ENCODE measurements at places on chromosomes 5 and 9.

- no peak for DNase-seq
These were observed 384.6 kb downstream of the SH3GL2 start for GRCh38 chr9:17963498-17963897.

DNA sequence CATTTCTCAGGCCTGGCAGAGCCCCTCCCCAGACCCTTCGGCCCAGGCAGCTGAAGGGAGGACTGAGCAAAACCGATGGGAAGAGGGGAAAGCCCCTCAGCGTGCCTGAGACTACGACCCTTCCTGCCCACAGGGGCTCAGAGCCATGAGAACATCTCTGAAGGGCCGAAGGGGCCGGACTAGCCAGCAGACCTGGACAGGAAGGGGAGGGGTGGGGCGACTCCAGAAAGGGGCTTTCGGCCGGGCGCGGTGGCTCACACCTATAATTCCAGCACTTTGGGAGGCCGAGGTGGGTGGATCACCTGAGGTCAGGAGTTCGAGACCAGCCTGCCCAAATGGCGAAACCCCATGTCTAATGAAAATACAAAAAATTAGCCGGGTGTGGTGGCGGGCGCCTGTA, 85.8 kb upstream of the PHYKPL start:
- DNase-seq: no peak

- no peak for DNase-seq
These were observed 16.5 kb upstream of the QRFP start for GRCh38 chr9:130912932-130913598.

GRCh38 chr5:132816083-132816482, 3.0 kb downstream of the SOWAHA start:
- no peak for DNase-seq

- no peak for DNase-seq
These were observed 15.2 kb downstream of the ZCCHC9 start for GRCh38 chr5:81316571-81316970.

DNA sequence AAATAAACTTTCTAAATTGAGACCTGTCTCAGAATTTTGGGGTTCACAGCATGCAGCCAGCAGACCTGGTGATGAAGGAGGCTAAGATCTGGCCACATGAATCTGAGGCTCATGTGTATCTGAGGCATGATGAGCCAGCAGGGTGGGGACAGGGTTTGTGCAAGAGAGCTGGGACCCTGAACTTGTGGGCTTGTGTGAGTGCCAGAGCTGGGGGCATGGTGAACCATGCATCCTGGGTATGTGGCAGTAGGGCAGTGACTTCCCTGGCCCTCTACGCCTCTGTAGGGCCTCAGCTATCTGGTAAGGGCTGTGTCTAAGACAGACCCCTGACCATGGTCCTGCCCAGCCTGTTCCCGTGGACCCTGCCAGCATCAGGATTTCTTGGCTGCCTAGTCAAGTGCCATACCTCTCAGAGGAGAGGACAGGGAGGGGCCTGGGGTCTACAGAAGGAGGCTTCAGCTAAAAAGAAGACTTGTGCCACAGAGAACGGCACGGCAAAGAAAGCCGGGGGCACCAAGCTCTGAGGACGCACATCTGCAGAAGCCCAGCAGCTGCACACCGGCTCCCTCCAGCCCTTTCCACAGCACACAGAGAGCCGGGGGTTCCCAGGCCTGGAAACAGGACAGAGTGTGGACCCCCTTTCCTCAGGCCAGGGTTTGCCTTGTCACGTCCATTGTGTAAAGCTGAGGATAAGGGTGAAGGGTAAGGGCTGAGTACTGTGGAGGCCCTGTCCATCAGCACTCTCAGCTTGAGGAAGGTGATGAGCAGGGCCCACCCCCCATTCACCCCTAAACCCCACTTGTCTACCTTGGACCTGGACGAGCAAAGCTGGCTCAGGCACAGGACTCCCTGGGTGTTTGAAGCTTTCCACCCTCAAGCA, 130.1 kb downstream of the MRPL36 start:
- DNase-seq: no peak

- no peak for DNase-seq
These were observed 367.5 kb upstream of the PTGER4 start for GRCh38 chr5:40312205-40312604.

GRCh38 chr9:133238272-133238850, 29.3 kb upstream of the OBP2B start:
- peak; percentile 19 for DNase-seq

DNA sequence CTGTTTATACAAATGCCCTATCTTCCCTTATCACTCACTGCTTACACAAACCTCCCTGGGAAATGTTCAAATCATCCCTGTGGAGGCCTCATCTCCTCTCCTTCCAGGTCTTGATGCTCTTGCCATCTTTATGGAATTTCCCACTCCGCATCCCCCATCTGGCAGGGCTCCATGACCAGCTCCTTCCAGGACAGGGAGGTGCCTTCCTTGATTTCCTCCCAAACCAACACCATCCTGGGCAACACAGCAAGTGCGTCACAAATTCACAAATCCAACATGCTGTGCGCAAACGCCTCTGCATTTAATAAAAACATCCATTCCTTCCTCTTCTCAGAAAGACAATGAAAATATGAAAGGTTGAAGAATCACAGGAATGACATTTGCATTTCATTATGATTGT, 51.7 kb downstream of the EPB41L4A start:
- no peak for DNase-seq

- DNase-seq: no peak
These were observed 5.4 kb downstream of the DCTN4 start for GRCh38 chr5:150753463-150753862.

DNA sequence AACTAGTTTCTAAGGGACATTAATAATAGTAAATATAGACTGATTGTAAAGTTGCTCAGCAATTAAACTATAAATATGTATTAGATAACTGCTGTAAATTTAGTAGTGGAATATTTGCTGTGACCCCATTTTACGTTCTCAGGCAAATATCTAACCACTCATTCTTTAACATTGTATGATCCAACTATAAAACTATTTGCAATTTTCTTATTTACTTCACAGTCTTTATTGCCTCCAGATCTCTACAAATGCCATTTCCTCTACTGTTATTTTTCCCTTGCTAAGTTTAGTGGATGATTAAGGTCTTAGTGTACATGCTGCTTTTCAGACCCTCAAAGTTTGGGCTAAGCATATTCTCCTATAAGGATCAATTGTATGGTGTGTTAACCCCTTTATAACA, 526.2 kb upstream of the ST8SIA4 start:
- no peak for DNase-seq
